ENCODE measurements at places on chromosomes 5 and 9.
A peak's percentile ranks its signal among the peaks of the same experiment; 100 is the strongest.

GRCh38 chr5:67639313-67639712 is 442.7 kb upstream of the CD180 start:
- no peak for DNase-seq

- no peak for DNase-seq
Observed at GRCh38 chr5:15646371-15646770, 146.4 kb downstream of the FBXL7 start.

DNA sequence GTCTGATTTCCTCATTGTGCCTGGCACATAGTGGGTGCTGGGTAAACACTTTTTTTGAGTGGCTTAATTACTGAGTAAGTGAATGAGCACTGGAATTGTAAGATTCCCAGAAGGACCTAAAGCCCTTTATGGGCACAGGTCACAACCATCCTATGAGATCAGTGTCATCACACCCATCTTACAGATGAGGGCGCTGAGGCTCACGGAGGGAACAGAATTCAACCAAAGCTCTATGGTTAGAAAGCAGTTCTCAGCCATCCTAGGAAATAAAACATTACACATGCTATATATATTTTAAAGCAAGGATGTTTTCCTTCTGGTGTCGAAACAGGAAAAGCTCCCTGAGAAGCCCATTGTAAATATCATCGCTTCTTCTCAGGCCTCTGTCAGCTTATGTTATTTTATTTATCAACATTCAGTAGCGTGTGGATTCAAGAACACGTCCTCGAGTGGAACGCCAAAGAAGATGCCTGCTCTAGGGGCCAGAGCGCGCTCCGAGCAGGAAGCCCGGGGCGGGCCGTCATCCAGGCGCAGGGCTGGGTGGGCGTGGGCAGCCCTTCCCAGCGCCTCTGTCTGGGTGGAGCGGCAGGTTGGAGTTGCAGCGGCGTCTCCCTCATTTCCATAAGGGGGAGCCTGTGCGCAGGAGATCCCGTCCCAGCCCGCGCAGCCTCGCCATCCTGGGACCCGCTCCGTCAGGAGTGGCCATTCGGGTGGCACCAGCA is 155.8 kb upstream of the SMIM23 start:
- DNase-seq: no peak

- no peak for DNase-seq
Observed at GRCh38 chr5:56569566-56569965, 245.8 kb upstream of the MAP3K1 start.

DNA sequence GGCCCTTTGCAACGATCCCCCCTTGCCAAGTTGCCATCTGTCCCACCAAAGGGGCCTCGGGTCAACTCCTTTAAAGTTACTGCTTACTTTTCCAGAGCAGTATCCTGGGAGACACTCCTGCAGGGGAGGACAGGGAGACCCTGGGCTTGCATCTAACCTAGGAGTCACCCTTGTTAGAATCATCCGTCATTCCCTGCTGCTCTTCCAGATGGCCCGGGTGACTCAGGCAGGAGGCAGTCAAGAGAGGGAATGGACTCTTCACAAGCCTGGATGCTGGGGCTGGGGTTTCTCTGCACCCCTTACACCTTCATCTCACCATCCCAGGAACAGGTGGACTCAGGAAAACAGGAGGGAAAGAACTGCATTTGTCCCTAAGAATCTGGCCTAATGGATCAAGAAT is 175.6 kb downstream of the GABBR2 start:
- DNase-seq: no peak

DNA sequence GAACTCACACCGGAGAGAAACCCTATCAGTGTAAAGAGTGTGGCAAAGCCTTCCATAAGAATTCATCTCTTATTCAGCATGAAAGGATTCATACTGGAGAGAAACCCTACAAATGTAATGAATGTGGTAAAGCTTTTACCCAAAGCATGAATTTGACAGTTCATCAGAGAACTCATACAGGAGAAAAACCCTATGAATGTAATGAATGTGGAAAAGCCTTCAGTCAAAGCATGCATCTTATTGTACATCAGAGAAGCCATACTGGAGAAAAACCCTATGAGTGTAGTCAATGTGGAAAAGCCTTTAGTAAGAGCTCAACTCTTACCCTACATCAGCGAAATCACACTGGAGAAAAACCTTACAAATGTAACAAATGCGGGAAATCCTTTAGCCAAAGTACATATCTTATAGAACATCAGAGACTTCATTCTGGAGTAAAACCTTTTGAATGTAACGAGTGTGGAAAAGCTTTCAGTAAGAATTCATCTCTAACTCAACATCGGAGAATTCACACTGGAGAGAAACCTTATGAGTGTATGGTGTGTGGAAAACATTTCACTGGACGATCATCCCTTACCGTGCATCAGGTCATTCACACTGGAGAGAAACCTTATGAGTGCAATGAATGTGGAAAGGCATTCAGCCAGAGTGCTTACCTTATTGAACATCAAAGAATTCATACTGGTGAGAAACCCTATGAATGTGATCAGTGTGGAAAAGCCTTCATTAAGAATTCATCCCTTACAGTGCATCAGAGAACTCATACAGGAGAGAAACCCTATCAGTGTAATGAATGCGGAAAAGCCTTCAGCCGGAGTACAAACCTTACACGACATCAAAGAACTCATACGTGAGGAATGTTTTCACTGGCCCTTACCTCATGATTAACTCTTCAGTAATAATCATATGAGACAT is 8.9 kb upstream of the ZNF454 start:
- DNase-seq: no peak

DNA sequence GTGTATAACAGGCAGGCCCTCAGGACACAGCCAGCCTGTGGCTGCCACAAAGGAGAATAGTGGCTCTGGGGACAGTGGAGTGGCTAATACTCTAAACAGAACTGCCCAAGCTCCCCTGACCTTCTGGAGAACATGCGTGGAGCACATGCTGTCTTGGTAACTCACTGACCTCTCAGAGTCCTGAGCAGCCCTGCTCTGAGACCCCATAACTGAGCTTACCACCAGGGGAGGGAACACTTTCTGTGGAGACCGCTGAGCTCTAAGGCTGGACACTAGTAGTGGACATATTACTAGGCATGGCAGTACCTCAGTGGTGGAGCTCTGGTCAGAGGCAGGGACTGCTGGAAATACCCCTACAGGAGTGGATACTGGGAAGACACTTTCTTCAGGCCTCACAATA is 60.2 kb upstream of the SPTLC1 start:
- DNase-seq: no peak

GRCh38 chr9:19409401-19410194 is 789 bp downstream of the ACER2 start:
- peak; percentile 39 for DNase-seq

DNA sequence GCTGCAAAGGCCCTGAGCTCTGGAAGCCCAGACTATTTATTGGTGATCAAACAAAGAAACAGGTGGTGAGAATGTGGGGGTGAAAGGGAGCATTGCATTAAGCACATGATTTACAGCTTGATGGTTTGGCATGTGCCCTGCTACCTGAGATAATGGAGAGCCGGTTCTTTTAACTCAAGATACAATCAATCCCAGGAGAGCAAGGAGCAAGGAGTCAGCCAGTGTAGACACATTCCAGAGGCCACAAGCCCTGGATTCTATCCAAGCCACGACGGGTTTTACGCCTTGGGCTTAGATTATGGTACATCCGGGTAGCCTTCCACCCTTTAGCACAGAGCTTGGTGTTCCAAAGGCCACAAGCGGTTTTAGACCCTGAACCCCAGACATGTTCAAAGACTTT is 292.2 kb downstream of the CYLC2 start:
- DNase-seq: no peak

- no peak for DNase-seq
Observed at GRCh38 chr9:14935964-14936363, 25.7 kb upstream of the FREM1 start.

DNA sequence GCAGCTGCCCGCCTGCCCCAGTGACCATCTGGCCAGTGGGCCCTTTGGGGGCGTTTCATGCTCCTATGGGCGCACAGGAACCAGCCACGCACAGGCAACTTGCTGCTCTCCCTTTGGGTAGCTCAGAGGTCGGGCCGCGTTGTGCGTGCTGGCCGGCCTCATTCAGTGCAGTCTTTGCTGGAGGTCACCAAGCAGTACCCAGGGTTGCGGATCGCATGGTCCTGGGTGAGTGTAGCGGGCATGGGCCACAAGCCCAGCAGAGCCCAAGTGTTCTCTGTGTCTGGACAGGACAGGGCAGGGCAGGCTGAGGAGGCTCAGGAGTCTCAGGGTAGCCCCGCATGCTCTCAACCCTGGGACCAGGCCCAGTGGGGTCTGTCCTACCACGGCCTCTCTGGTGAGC is 9.9 kb upstream of the MRNIP start:
- no peak for DNase-seq

GRCh38 chr9:16265688-16266087 is 604.8 kb downstream of the BNC2 start:
- no peak for DNase-seq

DNA sequence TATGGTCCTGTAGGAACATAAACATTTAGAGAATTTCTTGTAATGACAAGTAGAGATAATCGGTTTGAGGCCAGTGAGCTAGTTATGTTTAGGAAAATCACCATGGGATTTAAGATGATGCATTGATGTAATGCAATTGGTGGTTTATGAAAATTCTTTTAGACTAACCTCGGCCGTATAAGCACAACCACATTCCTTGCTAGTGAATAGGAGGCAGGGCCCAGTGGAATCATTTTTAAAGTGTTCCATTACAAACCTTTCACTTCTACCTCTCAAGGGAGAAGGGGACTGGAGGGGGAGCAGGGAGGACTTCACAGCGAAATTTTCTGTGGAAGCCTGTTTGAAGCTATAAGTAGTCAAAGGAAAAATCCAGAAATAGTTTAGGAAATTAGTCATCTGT is 71.8 kb upstream of the NFIL3 start:
- DNase-seq: no peak

DNA sequence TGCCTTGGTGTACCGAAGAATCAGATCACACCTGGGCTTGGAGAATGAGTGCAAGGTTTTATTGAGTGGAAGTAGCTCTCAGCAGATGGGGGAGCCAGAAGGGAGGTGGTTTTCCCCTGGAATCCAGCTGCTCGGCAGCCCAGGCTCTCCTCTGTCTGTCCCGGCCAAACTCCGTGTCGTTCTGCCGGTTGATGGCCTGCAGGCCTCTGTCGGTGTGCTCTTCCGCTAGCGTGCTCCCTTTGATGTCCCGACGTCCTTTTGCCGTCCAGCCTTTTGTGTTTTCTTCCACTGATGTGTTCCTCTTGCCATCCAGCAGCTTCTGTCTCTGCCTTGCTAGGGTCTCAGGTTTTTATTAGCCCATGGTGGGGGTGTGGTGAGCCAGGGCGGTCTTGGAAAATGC is 28.0 kb upstream of the MIER3 start:
- DNase-seq: no peak

DNA sequence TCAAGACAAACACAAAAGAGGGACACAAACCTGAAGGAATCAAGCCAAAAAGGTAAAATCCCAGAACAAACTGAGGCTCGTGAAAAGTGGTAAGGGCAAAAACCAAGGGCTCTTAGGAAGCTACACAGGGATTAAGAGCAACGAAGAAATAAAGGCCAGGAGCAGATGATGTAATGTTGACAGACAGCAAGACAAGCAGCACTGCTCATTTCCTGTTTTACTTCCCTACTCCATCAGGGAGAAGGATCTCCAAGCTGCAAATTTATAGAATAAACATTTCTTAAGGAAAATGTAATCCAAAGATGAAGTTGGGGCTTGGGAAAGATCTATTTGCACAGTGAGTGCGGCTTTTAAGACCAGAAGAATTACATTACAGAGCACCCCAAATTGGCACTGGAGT is 182.3 kb upstream of the MAP1B start:
- no peak for DNase-seq

- DNase-seq: no peak
Observed at GRCh38 chr9:112620388-112620787, 97.5 kb downstream of the INIP start.

DNA sequence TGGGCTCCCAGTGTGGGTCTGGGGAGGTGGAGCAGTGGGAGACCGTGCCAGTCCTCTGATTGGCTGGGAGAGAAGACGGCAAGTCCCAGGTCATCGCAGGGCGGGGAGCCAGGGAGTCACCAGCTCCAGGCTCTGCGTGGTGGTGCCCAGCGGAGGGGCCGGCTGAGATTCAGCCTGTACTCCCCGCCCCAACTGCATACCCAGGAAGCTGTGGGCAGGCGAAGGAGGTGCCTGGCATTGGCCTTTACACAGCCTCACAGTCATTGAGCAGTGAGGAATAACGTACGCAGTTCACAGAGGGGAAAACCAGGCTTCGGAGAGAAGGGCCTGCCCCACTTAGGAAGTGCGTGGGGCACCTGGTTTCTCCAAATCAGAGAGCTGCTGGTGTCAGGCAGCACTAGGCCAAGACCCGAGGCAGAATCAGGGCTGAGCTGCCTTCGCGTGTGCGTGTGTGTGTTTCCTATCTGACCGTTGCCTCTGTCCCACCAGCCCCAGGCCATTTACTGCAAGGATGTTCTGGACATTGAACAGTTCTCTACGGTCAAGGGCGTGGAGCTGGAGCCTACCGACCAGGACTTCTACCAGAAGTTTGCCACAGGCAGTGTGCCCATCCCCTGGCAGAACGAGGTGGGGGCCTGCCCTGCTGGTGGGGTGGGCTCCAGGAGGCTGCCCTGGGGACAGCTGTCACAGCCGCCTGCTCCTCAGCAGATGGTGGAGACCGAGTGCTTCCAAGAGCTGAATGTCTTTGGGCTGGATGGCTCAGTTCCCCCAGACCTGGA is 6.2 kb upstream of the PRR7 start:
- DNase-seq: peak; percentile 45

DNA sequence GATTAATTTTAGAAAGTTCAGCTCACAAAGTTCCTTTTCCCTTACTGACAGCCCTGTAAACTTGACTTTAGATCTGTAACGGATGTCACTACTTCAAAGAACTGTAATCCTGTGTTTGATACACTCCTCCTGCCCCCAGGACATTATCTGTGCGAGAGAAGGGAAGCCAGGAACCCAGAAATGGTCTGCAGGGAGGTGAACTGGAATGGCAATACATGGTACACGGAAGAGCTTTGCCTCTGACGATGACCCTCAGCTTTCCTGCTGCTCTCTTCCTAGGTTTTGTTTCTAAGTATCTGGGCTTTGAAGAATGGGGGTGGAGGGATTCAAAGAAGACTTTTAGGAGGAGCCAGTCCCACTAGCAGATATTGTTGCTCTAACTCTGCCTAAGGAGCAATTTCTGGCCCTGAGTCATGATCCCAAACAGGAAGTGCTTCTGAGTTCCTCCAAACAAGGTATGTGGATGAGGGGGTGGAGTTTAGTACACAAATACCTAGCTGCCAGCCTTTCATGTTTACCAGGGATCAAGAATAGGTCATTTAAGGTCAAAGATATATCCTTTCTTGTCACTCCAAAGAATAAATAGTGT is 43.4 kb upstream of the TMC1 start:
- DNase-seq: peak; percentile 13

DNA sequence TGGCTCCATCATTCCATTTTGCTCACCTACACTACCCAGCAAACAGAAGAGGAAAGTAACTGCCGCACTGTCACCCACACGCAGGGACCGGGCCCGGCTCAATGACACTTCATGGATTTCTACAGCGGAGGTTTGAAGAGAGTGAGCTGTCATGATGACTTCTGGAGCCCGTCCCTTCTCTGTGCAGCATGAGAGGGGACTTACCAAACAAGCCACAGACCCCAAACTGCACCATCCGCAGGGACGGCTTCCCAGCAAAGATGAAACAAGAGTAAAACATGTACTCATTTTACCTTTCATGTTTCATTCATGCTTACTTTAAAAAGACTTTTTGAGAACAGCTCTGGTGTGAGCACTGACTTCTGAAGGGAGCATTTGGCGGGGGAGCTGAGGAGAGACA is 99.5 kb downstream of the TLE1 start:
- no peak for DNase-seq
